ENCODE measurements at places on chromosomes 4 and X.

DNA sequence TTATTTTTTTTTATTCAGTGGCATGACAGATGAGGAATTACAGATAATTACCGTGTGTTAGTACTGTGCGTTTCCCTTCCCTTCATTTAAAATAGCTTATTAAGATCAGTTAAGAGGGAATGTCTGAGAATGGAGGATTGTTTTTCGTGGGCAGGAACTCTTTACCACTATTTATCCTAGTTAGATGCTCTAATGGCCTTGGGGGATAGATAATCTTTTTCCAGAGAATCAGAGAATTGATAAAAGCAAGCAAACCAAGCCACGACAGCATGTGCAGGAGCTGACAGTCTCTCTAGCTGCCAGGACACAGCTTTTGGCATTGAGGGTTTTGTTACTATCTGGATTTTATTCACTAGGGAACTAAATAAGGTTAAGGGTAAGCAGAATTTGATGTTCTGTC is 128.7 kb downstream of the DCLK2 start:
- H3K4me3 ChIP-seq = no peak overlapping the region
- no peaks in the 10 kb centered on the region for H3K27me3 ChIP-seq
- peaks cover 2% of the 10 kb centered on the region for H3K4me1 ChIP-seq

GRCh38 chr4:66946761-66947160 is 598.5 kb downstream of the CENPC start:
- no peak for DNase-seq
- H3K36me3 ChIP-seq = no peaks in the 10 kb centered on the region
- H3K27me3 ChIP-seq = no peaks in the 10 kb centered on the region
- H3K27ac ChIP-seq = no peak overlapping the region
- H3K4me3 ChIP-seq = no peak overlapping the region

DNA sequence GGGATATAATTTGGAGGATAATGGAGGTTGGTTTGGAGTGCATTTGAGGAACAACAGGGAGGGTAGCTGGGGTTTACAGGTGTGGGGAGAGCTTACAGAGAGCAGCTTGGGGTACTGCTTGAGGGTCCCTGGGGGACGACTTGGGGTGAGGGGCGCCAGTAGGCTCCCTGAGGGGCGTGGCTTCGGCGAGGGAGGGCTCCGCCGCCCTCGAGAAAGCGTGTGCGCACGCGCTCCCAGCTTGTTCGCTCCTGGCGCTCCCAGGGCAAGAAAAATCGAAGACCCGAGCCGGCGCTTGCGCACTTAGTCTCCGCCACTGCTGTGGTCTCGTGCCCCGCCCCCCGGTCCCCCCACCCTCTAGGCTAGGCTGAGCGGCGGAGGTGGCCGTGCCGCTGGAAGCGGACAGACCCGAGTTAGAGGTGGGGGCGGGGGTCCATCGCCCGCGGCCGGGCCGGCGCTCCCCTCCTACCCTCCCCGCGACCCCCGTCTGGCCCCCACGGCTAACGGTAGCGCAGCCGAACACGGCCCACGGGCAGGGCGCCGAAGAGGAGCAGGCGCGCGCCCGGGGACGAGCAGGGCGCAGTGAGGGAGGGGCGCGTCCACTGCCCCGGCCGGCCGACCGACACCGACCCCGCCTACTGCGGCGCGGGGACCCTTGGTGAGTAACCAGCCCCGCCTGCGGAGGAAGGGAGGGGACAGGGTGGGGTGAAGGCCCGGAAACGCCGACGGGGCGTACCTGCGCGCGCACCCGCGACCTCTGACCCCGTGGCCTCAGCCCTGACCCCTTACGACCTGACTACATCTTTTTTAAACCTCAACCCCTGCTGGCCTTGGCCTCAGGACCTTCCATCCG is 5.4 kb upstream of the CCDC120 start:
- no peaks in the 10 kb centered on the region for H3K36me3 ChIP-seq
- H3K4me1 ChIP-seq = peaks cover 3% of the 10 kb centered on the region
- H3K27me3 ChIP-seq = no peaks in the 10 kb centered on the region
- DNase-seq = peak; percentile 67
- peak overlapping the region; percentile 83 for H3K4me3 ChIP-seq

GRCh38 chr4:97498875-97499274 is 644.4 kb downstream of the STPG2 start:
- H3K27me3 ChIP-seq = no peaks in the 10 kb centered on the region
- no peak overlapping the region for H3K27ac ChIP-seq
- H3K36me3 ChIP-seq = no peaks in the 10 kb centered on the region
- H3K4me3 ChIP-seq = no peak overlapping the region
- no peak for DNase-seq

DNA sequence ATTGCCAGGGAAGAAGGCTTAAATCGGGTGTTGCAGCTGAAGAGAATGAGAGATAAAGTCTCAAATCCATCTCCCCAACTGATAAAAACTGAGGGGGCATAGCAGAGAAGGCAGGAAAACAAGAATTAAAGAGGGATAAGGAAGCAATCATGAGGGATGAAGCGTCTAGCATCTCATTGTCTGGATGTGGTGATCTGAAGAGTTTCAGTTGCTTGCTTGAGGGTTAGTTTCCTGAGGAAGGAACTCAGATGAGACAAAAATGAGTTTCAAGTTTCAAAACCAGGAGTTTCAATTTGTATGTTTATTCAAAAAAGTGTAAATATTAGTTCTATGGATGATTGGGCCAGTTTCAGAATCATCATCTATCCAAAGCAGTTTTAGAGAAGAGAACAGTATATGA is 496.9 kb downstream of the RAB28 start:
- no peak overlapping the region for H3K4me3 ChIP-seq
- no peak overlapping the region for H3K27ac ChIP-seq
- no peak for DNase-seq
- H3K36me3 ChIP-seq = no peaks in the 10 kb centered on the region
- no peaks in the 10 kb centered on the region for H3K4me1 ChIP-seq

- peaks cover 6% of the 10 kb centered on the region for H3K4me1 ChIP-seq
- no peaks in the 10 kb centered on the region for H3K36me3 ChIP-seq
- H3K27me3 ChIP-seq = no peaks in the 10 kb centered on the region
- H3K27ac ChIP-seq = no peak overlapping the region
- no peak for DNase-seq
These were observed 244.7 kb downstream of the CBR4 start for GRCh38 chr4:168765322-168765721.

Measured in neuronal stem cell (in vitro differentiated cells).